Activated T-cell treated with anti-CD3 and anti-CD28 coated beads, Interleukin-2, amount 50 U/mL, for 72 hours (primary cell): ENCODE measurements at places on chromosomes 11 and 22. TPM values are rescaled to one million over a fixed set of nuclear protein-coding genes. Genes with fewer than 3 reads are reported as not detected.
A peak's percentile ranks its signal among the peaks of the same experiment; 100 is the strongest.

GRCh38 chr11:17813391-17814059, 78.9 kb downstream of the KCNC1 start:
- no peak for DNase-seq
- H3K36me3 ChIP-seq: no peaks in the 10 kb centered on the region
- no peaks in the 10 kb centered on the region for H3K4me1 ChIP-seq
- H3K27ac ChIP-seq: no peak overlapping the region
- no peaks in the 10 kb centered on the region for H3K27me3 ChIP-seq

DNA sequence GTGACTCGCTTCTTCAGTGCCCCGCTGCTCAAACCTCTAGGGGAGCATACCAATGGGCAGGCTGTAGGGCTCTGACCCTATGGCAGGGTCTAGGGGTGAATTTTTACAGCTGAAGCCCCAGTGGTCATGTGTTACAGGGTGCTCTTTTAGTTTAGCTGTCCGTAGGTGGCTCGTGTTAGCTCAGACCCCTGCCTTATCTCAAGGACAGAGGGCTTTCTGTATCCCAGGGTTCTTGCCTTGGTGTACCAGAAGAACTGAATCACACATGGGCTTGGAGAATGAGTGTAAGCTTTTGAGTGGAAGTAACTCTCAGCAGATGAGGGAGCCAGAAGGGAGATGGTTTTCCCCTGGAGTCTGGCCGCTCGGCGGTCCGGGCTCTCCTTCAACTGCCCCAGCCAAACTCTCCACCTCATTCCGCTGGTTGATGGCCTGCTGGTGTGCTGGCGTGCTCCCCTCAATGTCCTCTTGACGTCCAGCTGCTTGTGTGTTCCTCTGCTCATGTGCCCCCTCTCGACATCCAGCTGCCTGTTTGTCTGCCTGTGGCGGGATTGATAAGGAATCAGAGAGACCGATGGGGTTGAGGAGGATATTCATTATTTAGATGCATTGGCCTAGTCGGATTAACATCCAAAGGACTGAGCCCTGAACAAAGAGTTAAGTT, 37.5 kb downstream of the BIRC2 start:
- no peak overlapping the region for H3K4me3 ChIP-seq
- no peak overlapping the region for H3K27ac ChIP-seq
- H3K27me3 ChIP-seq: no peaks in the 10 kb centered on the region
- peaks cover 13% of the 10 kb centered on the region for H3K4me1 ChIP-seq
- no peak for DNase-seq

The C11orf58 gene
- total RNA-seq: 143 TPM

DNA sequence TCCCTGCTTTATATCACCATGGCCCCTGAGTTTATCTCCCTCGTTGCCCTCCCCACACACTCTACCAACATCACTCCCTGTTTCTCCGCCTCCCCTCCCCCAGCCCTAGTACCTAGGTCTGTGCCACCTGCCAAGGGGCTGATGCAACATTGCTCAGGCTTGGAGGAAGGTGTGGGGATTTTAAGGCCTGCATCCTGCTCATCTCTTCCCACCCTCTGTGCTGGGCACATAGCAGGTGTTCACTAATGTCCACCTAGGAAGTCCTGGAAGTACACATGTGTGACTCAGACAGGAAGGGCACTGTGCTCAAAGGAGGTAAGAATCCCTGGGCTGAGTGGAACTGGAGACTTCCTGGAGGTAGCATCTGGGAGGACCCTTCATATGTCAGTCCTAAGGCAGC, 37.0 kb downstream of the PDE2A start:
- no peak overlapping the region for H3K4me3 ChIP-seq
- H3K27ac ChIP-seq: no peak overlapping the region
- H3K4me1 ChIP-seq: peaks cover 5% of the 10 kb centered on the region
- H3K27me3 ChIP-seq: peaks cover 21% of the 10 kb centered on the region

DNA sequence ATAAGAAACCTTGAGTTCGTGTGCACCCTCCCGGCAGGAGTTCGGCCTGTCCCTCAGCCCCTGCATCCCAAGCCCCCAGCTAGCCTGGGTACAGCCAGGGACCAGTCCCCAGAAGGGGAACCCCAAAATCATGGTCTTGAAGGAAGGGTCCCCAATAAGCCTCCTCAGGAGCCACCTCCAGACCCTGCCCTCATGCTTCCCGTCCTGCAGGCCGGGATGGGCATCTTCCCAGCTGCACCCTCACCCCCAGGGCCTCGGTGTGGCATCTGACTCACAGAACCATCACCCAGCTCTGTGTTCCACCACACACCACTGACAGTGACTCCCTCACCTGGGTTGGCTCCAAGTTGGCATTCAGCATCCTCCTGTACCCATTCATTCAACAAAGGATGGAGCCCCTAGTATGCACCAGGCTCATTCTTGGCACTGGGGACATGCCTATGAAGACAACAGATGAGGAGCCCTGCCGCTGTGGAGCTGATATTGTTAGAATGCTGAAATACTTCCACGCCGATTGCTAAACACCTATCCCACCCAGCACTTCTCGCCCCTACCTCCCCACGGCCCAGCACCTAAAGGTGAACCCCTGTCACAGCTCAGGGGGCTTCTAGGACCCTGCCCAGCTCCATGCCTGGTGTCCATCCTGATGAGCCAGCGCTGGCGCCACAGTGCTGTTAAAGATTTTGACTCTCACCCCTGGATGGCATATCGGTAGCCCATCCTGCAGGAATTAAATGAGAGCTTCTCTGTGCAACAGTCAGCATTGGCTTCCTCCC, 77.8 kb downstream of the BUD13 start:
- DNase-seq: no peak
- H3K4me3 ChIP-seq: no peak overlapping the region
- H3K36me3 ChIP-seq: no peaks in the 10 kb centered on the region
- no peak overlapping the region for H3K27ac ChIP-seq
- H3K4me1 ChIP-seq: peaks cover 6% of the 10 kb centered on the region
- peaks cover 6% of the 10 kb centered on the region for H3K27me3 ChIP-seq

- H3K36me3 ChIP-seq: peaks cover 37% of the 10 kb centered on the region
- H3K4me3 ChIP-seq: no peak overlapping the region
- H3K4me1 ChIP-seq: peaks cover 38% of the 10 kb centered on the region
- H3K27me3 ChIP-seq: no peaks in the 10 kb centered on the region
Measured at GRCh38 chr11:86264649-86265048, 20.1 kb downstream of the EED start.

- no peaks in the 10 kb centered on the region for H3K4me1 ChIP-seq
- H3K27ac ChIP-seq: no peak overlapping the region
- no peaks in the 10 kb centered on the region for H3K36me3 ChIP-seq
- H3K4me3 ChIP-seq: no peak overlapping the region
- no peaks in the 10 kb centered on the region for H3K27me3 ChIP-seq
Measured at GRCh38 chr11:56910785-56911184, 77.9 kb upstream of the OR5AK2 start.

The NEU3 gene
- 16.9 TPM for total RNA-seq

The KCNJ1 gene
- not detected for total RNA-seq

GRCh38 chr22:38504731-38505540, 1.2 kb downstream of the DDX17 start:
- no peaks in the 10 kb centered on the region for H3K27me3 ChIP-seq
- H3K27ac ChIP-seq: peak overlapping the region; percentile 98
- peaks cover 13% of the 10 kb centered on the region for H3K36me3 ChIP-seq
- peak overlapping the region; percentile 87 for H3K4me3 ChIP-seq
- peak; percentile 69 for DNase-seq
